ENCODE measurements at places on chromosomes 1 and 21.
A peak's percentile ranks its signal among the peaks of the same experiment; 100 is the strongest.

DNA sequence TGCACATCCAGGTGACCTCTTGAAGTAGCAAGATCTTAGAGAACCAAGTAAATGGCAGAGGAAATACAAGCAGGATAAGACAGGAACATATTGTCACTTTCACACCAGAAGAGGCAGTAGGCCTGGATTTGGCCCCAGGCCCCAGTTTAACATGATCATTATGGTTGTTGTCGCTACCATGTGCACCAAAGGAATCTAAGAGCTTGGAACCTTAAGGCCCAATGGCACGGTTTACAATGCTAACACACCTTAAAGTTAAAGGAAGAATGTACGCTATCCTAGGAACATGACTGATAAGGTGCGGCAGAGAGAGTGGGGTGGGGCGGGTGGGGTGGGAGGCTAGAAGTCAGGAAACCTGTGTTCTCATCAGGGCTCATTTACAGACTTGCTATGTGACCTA, 147.5 kb downstream of the ROR1 start:
- DNase-seq = no peak

DNA sequence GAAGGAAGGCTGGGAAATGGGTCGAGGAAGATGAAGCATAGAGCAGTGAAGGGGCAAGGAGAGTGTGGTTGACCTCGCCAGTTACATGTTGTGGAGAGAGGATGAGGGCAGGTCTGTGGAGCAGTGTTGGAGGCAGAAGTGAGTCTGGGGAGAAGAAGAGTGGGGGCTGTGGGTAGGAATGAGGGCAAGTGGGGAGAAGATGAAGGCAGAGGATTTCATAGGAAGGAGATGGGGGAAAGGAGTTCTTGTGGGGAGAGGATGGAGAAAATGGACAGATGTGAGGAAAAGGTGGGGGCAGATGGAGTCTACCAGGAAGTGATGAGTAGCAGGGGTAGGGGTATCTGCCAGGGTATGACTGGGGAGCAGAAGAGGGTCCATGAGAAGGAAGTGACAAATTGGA, 3.6 kb downstream of the ARMH1 start:
- no peak for DNase-seq

- no peak for DNase-seq
Observed at GRCh38 chr21:20511216-20511880, 486.9 kb upstream of the NCAM2 start.

DNA sequence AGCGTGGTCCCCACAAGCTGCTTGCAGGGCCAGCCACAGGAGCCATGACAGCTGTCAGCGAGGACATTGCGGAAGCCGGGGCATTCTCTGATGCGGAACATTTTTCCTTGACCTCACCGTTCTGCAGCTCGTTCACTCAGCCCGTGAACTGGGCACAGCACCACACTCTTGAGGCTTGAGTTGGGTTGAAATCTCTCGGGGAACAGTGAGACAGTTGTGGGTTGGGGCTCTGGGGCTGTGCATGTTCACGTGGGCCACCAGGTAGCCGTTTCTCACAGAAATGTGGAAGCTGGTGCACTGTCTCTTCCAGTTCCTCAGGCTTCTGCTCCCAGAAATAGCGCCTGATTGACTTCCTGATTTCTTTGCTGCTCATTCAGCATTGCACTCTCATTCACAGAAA, 69.8 kb downstream of the SPSB1 start:
- no peak for DNase-seq

- DNase-seq = no peak
Observed at GRCh38 chr1:99217599-99217998, 46.7 kb upstream of the PLPPR4 start.

DNA sequence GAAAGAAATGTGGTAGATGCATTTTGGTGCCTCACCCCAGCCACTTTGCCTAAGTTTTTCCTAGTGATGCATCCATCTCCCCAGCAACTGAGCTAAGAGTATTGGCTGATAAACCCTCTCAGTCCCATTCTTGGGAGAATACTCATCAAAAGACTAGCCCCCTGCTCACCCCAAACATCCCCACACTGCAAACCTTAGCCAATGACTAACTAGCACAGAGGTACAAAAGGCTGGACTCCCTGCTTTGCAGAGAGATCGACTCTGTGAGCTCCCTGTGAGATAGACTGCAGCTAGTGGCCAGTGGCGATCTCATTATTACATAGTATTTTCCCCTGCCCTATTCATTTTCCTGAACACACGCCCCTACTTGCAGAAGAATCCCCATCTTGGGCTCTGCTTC, 155.3 kb downstream of the HHIPL2 start:
- peak; percentile 29 for DNase-seq

GRCh38 chr1:240539769-240540414, 72.1 kb downstream of the GREM2 start:
- DNase-seq = no peak

DNA sequence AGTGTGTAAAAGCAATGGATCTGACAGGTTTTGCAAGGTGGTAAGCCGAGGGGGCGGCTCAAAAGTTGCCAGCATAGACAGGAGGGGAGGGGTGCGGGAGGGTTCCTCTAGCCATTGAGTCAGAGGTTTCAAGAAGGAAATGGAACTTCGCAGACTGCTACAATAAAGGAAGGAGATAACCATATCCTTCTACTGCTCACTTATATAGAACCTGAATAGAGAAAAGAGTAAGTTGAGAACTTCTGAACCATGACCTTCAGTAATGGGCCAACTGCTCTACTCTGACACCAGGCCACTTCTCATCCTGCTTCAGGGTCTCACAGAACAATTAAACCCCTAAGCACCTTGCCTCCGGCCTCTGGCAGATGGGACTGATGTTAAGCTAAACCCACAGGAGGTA, 26.3 kb upstream of the BCAR3 start:
- DNase-seq = no peak

DNA sequence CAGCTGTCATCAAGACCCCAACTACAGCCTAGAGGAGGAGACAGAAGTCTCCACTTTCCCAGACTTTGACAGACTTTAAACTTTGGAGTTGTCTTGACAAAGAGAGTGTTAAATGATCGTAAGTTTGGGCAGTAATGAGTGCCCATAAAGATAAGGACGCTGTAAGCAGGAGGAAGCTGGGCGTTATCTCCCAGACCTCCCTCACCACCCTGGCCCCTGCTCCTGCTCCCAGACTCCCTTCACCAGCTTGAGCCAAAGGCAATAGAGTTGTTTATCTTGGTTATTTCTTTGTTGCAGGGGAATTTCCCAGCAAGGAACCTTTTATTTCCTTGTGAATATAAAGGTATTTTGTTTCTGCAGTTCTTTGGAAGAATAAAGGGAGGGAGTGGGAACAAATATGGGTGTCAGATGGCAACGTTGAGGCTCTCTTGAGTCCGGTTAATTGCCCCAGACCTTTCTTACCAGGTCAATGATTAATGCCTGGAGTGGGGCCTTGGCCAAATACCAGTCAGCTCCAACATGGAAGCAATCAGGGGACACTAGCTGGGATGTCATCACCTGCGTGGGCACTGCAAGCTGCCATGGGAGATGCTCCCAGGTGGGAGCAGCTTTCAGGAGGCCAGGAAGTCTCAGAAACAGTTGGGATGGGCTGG, 4.4 kb downstream of the PIGR start:
- no peak for DNase-seq

GRCh38 chr1:103112546-103112945, 4.2 kb upstream of the COL11A1 start:
- no peak for DNase-seq

GRCh38 chr1:208448425-208448824, 204.2 kb upstream of the PLXNA2 start:
- DNase-seq = no peak

GRCh38 chr1:211811126-211811525, 19.4 kb downstream of the LPGAT1 start:
- DNase-seq = no peak

- no peak for DNase-seq
Observed at GRCh38 chr1:225577241-225577640, 75.7 kb downstream of the ENAH start.

GRCh38 chr1:202711949-202712635, 1.8 kb upstream of the SYT2 start:
- DNase-seq = no peak

DNA sequence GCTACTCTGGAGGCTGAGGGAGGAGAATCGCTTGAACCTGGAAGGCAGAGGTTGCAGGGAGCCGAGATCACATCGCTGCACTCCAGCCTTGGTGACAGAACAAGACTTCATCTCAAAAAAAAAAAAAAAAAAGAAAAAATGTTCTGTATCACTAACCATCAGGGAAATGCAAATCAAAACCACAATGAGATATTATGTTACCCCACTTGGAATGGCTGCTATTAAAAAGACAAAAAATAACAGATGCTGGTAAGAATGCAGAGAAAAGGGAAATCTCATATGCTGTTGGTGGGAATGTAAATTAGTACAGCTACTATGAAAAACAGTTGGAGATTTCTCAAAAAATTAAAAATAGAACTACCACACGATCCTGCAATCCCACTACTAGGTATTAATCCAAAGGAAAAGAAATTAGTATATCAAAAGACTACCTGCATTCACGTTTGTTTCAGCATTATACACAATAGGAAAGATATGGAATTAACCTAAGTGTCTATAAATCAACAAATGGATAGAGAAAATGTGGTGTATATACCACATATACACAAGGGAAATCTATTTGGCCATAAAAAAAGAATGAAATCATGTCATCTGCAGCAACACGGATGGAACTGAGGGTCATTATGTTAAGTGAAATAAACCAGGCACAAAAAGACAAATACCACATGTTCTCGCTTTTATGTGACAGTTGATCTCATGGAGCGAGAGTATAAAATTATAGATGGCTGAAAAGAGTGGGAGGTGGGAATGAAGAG, 62.6 kb downstream of the ABL2 start:
- DNase-seq = no peak

GRCh38 chr1:175152006-175152652, 40.4 kb downstream of the KIAA0040 start:
- no peak for DNase-seq

DNA sequence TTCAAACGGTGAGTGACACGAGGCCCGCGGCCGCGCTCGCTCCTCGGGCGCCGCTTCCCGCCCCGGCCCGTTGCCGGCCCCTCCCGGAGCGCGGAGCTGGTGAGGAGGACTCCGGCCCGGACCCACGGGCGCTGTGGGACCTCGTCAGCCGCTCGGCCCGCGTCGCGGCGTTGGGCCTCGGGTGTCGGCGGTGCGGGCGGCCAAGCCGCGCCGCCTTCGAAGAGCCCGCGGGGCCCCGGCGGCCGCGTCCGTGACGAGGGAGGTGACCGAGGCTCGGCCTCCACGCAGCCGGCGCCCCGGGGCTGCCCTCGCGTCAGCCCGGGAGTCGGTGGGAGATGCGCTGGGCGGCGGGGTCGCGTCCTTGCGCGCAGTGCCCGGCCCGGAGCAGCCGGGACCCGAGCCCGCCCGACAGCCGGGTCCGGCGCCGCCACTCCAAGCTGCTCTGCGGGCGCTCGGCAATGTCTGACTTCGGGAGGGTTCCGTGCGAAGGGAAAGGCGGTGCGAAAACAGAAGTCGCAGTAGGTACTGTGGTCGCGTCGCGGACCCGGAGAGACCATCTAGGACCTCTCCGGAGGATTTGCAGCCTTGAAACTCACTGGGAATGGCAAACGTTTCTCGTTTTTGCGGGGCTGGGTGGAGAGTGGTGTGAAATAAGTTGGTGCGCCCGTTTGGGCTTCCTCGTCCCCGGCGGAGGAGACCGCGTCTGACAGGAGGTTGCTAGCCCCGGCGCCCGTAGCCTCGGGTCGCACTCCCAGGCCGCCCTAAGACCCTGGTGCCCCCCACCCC, 829 bp downstream of the SPEN start:
- no peak for DNase-seq

DNA sequence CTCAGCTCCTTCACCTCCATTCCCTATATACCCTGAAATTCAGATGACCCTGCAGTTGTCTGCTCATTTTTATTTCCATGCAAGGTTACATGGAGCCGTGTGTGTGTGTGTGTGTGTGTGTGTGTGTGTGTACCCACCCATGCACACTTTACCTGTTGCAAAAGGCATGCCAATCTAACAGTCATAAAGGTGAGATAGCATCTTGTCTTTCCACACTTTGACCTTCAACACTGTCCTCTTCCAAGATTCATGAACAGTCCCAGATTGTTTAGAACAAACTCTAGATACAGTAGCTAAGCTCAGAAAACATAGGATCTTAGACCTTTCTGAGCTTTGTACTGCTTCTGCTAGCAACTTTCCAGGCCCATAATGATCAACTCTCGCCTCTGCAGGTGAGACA, 9.5 kb downstream of the LRRN2 start:
- DNase-seq = no peak

- no peak for DNase-seq
Observed at GRCh38 chr1:88936760-88937342, 45.5 kb upstream of the GTF2B start.

DNA sequence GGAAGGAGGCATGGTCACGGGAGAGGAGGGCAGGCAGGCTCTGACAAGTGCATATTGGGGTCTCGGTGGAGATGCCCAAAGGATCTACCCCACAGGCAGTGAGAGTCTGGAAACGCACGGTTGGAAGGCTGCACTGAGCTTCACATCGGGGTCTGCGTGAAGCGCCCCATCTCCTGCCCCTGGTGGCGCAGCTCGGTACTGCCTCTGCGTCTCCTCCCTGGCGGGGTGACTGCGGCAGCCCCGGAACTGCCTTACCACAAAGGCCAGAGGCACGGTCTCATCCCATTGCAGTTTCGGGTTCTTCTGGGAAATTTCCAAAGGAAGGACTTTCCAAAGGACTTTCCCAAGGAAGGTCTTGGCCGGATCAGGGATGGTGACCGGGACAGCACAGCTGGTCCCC, 69.2 kb upstream of the AJAP1 start:
- no peak for DNase-seq

DNA sequence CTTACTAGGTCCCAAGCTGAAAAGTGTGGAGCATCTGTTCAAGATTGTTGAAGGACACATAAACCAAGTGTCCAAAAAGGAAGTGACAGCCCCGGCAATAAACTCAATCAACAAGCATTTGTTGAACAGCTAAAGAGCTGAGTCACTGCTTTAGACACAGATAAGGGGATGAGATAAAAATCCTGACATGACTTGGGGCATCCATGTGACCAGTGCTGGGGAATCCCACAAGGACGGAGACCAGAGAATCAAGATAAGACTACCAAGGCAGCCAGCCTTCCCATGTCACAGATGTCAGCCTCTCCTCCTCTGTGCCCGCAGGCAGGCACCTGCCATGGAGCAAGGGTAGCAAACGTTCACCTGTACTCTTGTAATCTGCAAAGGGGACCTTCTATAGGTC, 118.6 kb upstream of the KAZN start:
- peak; percentile 17 for DNase-seq

DNA sequence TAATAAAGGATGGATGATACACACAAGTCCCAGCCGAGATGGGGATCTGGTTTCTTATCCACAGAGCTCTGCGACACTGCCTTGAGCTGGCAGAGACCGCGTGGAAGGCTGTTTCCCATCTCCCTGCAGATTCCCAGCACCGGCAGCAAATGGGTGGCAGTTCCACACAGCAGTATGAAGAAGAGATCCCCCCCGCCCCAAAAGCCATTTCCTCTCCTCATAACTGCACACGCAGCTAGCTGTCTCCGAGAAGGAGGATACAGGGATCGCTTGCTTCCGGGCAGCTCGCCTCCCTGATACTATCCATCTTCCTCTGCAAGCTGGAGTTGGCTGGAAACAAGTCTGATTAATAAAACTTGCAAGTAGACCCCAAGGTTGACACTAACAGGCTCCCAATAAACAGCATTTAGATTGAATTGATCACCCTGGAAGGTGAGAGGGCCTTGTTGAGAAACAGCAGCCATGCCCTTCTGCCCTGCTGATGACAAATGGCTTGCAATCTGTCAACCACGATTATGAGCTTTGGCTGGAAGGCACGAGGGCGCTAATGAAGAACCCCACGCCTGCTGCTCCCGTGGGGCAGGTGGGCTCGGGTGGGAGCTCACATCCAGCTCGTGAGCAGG, 642.3 kb downstream of the AJAP1 start:
- no peak for DNase-seq

- DNase-seq = no peak
Observed at GRCh38 chr1:228035844-228036243, 29.0 kb downstream of the WNT3A start.

Measured in T1000 (cell line).